ENCODE measurements at places on chromosomes 1 and 21. TPM values are rescaled to one million over a fixed set of nuclear protein-coding genes. Genes with fewer than 3 reads are reported as not detected.

The POLR3GL gene
- total RNA-seq = 32.4 TPM

DNA sequence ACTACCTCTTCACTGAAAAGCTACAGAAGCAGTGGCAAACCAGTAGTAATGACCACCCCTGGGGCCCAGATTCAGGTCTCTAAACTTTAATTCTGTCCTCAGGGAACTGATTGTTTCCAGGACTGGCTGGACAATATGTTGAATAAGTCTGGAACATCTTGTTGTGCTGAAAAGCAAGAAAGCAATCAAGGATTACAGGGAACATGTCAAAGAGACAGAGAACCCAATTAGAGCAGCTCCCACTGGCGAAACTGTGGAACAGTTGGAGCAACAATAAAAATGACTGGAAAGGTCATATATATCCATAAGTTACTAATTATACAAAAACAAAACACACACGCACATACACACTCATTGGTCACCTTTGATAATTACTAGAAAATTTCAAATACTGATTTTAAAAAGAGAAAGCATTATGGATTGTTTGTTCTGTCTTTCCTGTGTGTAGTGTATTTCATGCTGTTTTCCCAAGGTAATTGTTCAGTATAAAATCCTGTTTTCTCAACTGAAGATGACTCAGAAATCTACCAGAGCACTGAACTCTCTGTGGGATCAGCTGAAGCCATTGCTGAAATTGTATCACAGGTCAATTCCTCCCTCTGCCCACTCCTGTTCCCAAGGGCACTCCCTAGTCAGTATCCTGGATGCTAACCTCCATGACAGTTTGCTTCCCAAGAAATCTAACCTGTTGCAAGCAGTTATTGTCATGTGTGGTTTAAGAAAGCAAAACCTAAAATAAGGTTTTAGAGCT, 83.6 kb upstream of the RGS1 start:
- DNase-seq = no peak

- no peak for DNase-seq
Measured at GRCh38 chr21:31162827-31163226, 124.6 kb upstream of the KRTAP19-8 start.

DNA sequence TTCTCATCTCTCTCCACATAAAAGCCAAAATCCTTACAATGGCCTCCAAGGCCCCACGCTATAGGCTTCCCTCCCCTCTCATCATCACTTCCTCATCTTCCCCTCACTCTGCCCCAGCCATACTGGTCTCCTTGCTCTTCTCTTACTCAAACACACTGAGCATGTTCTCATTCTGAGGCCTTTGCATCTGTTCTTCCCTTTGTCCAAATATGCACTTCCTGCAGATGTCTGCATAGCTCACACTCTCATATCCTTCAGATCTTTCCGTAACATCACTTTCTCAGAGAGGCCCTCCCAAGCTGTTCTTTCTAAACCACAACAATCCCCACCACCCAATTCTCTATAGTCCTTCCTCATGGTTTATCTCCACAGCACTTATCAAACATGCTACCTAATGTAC, 284.1 kb downstream of the HHIPL2 start:
- DNase-seq = no peak

- DNase-seq = no peak
Measured at GRCh38 chr21:36713746-36714145, 14.8 kb downstream of the SIM2 start.

GRCh38 chr1:25685938-25686665, 69.5 kb downstream of the MAN1C1 start:
- DNase-seq = no peak

DNA sequence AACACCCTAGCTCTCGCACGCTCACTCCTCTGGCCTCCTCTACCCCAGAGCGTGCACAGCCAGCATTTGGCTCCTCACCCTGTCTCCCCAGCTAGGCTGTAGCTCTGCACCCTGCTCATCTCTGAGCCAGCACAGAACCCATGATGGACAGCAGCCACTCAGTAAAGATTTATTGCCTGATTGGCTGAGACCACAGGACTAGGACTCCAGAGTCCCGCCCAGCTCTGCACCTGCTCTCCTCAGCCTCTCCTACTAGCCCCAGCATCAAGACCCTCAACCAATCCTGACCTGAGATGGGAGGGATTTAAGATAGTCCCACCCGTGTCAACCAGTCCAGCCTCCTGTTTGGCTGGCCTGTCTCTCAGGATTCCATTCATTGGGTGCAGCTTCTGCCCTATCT, 9.3 kb downstream of the C1QB start:
- no peak for DNase-seq

The TPRG1L gene
- 17.3 TPM for total RNA-seq
